Activated naive CD4-positive, alpha-beta T cell treated with anti-CD3 and anti-CD28 coated beads, Interleukin-2, amount 50 U/mL, for 72 hours (primary cell): ENCODE measurements at places on chromosomes 7 and 10.

GRCh38 chr10:12852687-12853086 lies 148.8 kb downstream of the CCDC3 start:
- no peak for DNase-seq

DNA sequence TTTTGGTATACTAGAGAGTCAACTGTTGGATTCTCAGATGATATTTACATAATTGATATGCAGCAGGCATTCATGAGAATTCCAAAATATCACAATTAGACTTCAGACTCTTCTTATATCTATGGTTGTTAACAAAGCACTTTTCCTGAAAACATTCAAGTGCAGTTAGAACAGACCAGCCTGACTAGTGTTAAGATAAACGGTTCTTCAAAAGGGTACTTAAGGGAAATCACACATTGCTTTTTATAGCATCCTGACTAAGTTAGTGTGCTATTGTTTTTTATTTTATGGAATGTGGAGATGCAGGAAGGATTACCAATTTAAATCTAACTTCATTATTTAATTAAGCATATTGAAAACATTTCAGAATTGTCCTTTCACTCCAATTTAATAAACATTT lies 405.1 kb downstream of the PLXDC2 start:
- no peak for DNase-seq

- DNase-seq = no peak
Measured at GRCh38 chr10:112871021-112871420, 79.0 kb upstream of the TCF7L2 start.

- DNase-seq = no peak
Measured at GRCh38 chr10:119166564-119166963, 1.1 kb upstream of the SFXN4 start.

GRCh38 chr10:95394161-95394880 lies 103.5 kb upstream of the PDLIM1 start:
- DNase-seq = no peak

- DNase-seq = no peak
Measured at GRCh38 chr10:59536167-59537014, 173.3 kb downstream of the SLC16A9 start.
